Thymus (tissue), 14 donors: ENCODE measurements at places on chromosomes 5 and 9. TPM values are rescaled to one million over a fixed set of nuclear protein-coding genes. Genes with fewer than 3 reads are reported as not detected.

The NOXA1 gene
- 1.9 TPM for total RNA-seq

The AIF1L gene
- 2.5 TPM for total RNA-seq

The TESK1 gene
- total RNA-seq, result 9.3 TPM

The IL5 gene
- total RNA-seq, result not detected

The TLX3 gene
- not detected for total RNA-seq

The IFNB1 gene
- total RNA-seq, result 0.05 TPM

The TMOD1 gene
- 0.42 TPM for total RNA-seq
